ENCODE measurements at places on chromosomes 1 and 21.

GRCh38 chr1:204127597-204128242, 24.1 kb downstream of the ETNK2 start:
- no peak for DNase-seq

GRCh38 chr1:14437417-14437918, 161.0 kb upstream of the KAZN start:
- no peak for DNase-seq

DNA sequence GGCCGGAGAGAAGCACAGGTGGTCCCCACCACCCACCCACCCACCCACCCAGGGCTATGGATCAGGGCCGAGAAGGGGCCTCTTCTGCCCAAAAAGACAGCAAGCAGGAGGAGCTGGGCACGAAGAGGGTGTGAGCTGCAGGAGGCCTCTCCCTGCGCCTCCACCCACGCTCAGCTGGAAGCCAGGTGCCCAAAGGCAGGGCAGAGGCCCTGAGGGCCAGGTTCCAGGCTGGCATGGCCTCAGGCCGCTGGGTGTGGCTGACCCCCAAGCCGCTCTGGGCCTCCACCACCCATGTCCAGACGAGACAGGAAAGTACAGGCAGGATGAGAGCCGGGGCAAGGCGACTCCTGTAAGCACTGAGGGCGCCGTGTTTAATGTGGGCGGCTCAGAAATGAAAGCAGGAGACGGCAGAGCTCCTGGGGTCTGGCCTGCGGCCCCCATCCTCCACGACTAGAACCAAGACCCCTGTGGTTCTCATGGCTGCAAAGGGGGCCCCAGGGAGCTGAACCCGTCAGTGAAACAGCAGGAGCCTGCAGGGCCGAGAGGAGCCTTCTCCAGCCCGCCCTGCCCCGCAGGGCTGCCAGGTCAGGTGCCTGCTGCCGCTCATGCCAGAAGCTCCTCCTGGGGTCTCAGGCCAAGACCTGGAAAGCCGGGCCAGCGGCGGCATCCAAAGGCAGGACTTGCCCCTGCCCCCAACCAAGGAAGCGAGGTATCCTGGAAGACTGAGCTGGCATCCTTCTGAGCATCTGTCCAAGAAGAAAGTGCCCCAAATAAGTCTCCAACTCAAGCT, 56.0 kb downstream of the MEGF6 start:
- DNase-seq = no peak

DNA sequence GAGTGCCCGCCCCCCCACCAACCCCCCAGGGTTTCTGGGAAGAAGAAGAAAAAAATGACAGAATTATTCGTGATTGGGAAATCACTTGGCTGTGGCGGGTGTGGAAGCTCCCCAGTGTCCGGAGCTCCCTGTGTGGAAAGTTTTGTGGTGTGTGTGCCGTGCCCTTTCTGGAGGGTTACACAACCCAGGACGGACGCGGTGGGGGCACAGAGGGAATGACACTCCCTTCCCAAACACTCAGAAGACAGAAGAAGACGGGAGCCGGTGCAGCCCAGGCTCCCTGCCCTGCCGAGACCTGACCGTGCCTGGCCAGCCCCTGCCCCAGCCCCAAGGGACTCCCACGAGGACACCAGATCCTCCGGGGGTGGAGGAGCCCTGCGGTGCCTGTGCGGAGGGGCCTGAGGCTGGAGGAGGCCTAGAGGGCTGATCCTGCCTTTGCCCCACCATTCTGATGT, 33.0 kb upstream of the ADARB1 start:
- no peak for DNase-seq

DNA sequence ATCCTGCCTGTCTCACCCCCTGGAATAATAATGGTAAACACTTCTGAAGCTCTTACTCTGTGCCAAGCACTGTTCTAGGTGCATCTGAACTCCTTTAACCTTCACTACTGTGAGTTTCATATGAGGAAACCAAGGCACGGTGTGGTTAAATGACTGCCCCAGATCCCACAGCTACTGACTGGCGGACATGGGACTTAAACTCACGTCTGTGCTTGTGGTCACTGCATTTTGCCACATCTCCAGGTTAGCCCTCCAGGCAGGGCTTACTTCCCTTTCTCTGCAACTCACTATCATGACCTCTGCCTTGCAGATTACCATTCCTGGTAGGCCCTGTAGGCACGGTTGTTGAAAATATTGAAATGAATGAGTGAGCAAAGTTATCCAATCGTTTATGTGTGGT, 83.4 kb downstream of the ADSS2 start:
- DNase-seq = no peak

- no peak for DNase-seq
These were observed 661.8 kb downstream of the MATN1 start for GRCh38 chr1:30061292-30062220.

All from T-helper 9 cell (primary cell).